ENCODE measurements at places on chromosomes 5 and 9. TPM values are rescaled to one million over a fixed set of nuclear protein-coding genes. Genes with fewer than 3 reads are reported as not detected.

GRCh38 chr9:120872791-120873502 is 4.0 kb downstream of the PHF19 start:
- H3K4me3 ChIP-seq = no peak overlapping the region
- no peak for DNase-seq
- H3K27ac ChIP-seq = no peak overlapping the region
- H3K4me1 ChIP-seq = peaks cover 27% of the 10 kb centered on the region
- H3K36me3 ChIP-seq = peaks cover 6% of the 10 kb centered on the region
- H3K27me3 ChIP-seq = no peaks in the 10 kb centered on the region

DNA sequence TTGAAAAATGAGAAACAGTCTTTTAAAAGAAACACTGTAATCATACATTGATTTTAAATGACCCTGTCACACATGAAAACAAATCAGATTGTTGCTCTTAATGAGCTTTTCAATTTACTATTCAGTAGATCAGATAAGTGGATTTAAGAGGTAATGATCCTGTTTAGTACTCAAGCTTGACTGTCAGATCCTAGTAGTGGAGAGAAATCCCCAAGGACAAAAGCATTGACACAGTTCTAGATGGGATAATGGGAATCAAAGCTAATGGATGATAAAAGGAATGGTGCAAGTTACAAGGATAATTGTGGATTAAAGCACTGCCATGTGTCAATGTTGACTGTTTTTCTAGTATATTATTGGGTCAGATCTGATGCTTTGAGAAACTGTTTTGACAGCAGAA is 142.3 kb upstream of the TLX3 start:
- no peaks in the 10 kb centered on the region for H3K4me1 ChIP-seq
- H3K27ac ChIP-seq = no peak overlapping the region

GRCh38 chr9:134716067-134716466 is 74.5 kb downstream of the COL5A1 start:
- peaks cover 44% of the 10 kb centered on the region for H3K36me3 ChIP-seq
- no peak overlapping the region for H3K4me3 ChIP-seq
- H3K27me3 ChIP-seq = no peaks in the 10 kb centered on the region

- DNase-seq = no peak
- no peaks in the 10 kb centered on the region for H3K36me3 ChIP-seq
- no peaks in the 10 kb centered on the region for H3K4me1 ChIP-seq
- no peaks in the 10 kb centered on the region for H3K27me3 ChIP-seq
- H3K4me3 ChIP-seq = no peak overlapping the region
Measured at GRCh38 chr9:125867751-125868415, 120.7 kb downstream of the PBX3 start.

DNA sequence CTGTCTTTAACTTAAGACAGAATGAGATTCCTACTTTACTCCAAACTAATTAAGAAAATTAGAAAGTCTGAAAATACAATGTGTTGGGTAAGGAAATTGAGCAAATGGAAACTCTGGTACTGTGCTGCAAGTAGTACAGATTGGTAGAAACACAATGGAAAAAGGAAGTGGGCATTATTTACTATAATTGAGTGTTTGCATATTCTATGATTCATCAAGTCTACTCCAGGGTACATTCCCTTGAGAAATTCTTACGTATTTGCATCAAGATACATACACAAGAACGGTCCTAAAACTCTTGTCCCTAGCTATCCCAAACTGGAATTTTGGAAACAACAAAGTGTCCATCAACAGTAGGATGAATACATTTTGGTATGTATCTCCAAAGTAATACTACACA is 123.5 kb upstream of the TARS1 start:
- H3K4me1 ChIP-seq = peaks cover 30% of the 10 kb centered on the region
- H3K36me3 ChIP-seq = no peaks in the 10 kb centered on the region
- peak; percentile 45 for DNase-seq
- H3K4me3 ChIP-seq = no peak overlapping the region
- H3K27me3 ChIP-seq = no peaks in the 10 kb centered on the region

- no peak overlapping the region for H3K27ac ChIP-seq
- no peaks in the 10 kb centered on the region for H3K4me1 ChIP-seq
- H3K4me3 ChIP-seq = no peak overlapping the region
Measured at GRCh38 chr5:111656580-111656979, 100.4 kb downstream of the NREP start.

- no peaks in the 10 kb centered on the region for H3K36me3 ChIP-seq
- H3K4me1 ChIP-seq = peaks cover 16% of the 10 kb centered on the region
- H3K4me3 ChIP-seq = no peak overlapping the region
- H3K27me3 ChIP-seq = no peaks in the 10 kb centered on the region
Measured at GRCh38 chr9:114722081-114722621, 40.2 kb upstream of the TEX48 start.

GRCh38 chr5:89545626-89546025 is 662.6 kb upstream of the MEF2C start:
- H3K27ac ChIP-seq = no peak overlapping the region
- H3K27me3 ChIP-seq = no peaks in the 10 kb centered on the region
- no peak for DNase-seq
- H3K4me1 ChIP-seq = no peaks in the 10 kb centered on the region
- H3K36me3 ChIP-seq = no peaks in the 10 kb centered on the region
- H3K4me3 ChIP-seq = no peak overlapping the region

GRCh38 chr5:88702332-88702731 is 180.7 kb downstream of the MEF2C start:
- H3K4me1 ChIP-seq = no peaks in the 10 kb centered on the region
- H3K4me3 ChIP-seq = no peak overlapping the region
- no peaks in the 10 kb centered on the region for H3K36me3 ChIP-seq
- no peak for DNase-seq
- no peak overlapping the region for H3K27ac ChIP-seq

GRCh38 chr5:149211566-149211965 is 60.1 kb upstream of the AFAP1L1 start:
- peaks cover 45% of the 10 kb centered on the region for H3K4me1 ChIP-seq
- H3K36me3 ChIP-seq = no peaks in the 10 kb centered on the region
- H3K4me3 ChIP-seq = no peak overlapping the region
- peak overlapping the region; percentile 96 for H3K27ac ChIP-seq

DNA sequence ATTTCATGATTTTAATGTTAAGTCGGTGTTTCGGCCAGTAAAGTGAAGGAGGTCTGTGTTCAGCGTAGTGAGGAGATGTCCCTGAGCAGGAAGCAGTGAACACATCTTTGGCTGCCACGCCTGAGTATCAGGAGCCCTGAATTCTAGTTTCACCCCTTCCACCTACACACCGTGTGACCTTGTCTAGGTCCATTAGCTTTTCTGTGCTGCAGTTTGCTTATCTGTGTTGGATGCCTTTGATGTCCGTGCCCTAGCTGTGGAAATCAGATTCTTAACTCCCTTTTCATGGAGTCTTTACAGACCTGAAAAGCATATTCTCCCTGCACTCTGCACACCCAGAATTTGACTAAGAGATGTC is 601 bp downstream of the FBXO38 start:
- peaks cover 23% of the 10 kb centered on the region for H3K4me1 ChIP-seq
- H3K27me3 ChIP-seq = no peaks in the 10 kb centered on the region
- H3K27ac ChIP-seq = peak overlapping the region; percentile 92
- DNase-seq = no peak

DNA sequence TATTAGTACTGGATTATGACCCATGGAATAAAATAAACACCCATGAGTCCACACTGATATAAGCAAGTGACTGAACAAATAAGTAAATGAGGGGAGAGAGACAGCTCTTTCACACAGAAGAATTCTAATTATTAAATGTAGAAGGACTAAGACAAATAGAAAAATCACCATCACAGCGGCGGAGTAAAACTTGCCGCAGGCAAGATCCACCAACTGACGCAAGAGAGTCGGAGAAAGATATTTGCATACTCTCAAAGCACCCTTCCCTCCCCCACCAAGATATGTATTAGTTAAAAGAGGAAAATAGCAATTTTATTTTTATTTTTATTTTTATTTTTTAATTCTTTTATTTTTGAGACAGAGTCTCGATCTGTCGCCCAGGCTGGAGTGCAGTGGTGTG is 14.6 kb upstream of the N4BP3 start:
- no peak for DNase-seq
- H3K4me3 ChIP-seq = no peak overlapping the region
- H3K27me3 ChIP-seq = no peaks in the 10 kb centered on the region

GRCh38 chr5:71996789-71997188 is 110.5 kb upstream of the MAP1B start:
- DNase-seq = no peak
- no peak overlapping the region for H3K27ac ChIP-seq
- no peaks in the 10 kb centered on the region for H3K4me1 ChIP-seq
- H3K36me3 ChIP-seq = no peaks in the 10 kb centered on the region
- H3K4me3 ChIP-seq = no peak overlapping the region

- no peaks in the 10 kb centered on the region for H3K27me3 ChIP-seq
- H3K36me3 ChIP-seq = no peaks in the 10 kb centered on the region
- no peak overlapping the region for H3K27ac ChIP-seq
- no peaks in the 10 kb centered on the region for H3K4me1 ChIP-seq
Measured at GRCh38 chr9:20040991-20041696, 252.3 kb upstream of the SLC24A2 start.

- H3K27me3 ChIP-seq = peaks cover 50% of the 10 kb centered on the region
- no peaks in the 10 kb centered on the region for H3K36me3 ChIP-seq
- no peaks in the 10 kb centered on the region for H3K4me1 ChIP-seq
- H3K27ac ChIP-seq = no peak overlapping the region
Measured at GRCh38 chr9:36867241-36867640, 166.8 kb downstream of the PAX5 start.

DNA sequence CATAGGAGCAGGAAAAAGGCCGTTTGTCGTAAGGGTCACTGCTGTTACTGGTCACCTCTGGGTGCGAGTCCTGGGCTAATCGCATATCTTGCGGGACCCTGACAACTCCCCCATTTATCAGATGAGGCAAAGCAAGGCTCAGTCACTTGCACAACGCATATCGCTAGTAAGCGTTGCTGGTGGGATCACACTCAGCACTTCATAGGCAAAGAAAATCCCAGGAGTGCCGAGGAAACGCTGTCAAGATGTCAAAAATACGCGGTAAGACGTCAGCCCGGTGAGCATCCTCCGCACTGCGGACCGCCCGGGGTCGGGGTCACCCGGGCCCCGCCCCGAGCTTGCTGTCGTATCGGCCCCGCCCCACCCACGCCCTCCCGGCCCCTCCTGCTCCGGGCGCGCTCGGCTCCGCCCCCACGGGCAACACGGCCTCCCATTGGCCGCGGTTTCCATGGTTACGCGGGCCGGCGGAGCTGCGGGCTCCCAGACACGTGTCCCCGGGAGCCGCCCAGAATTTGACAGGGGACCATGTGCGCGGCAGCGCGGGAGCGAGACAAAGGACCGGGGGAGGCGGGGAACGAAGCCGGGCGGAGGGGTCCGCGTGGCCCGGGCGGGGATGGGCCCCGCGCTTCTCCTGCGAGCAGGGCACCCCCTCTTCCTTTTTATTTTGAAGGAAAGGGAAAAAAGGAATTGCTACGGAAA is 80.2 kb upstream of the IER5L start:
- H3K27ac ChIP-seq = no peak overlapping the region
- no peaks in the 10 kb centered on the region for H3K27me3 ChIP-seq
- peaks cover 7% of the 10 kb centered on the region for H3K4me1 ChIP-seq
- peak overlapping the region; percentile 43 for H3K4me3 ChIP-seq
- no peaks in the 10 kb centered on the region for H3K36me3 ChIP-seq

GRCh38 chr9:96052686-96053085 is 177.2 kb downstream of the ERCC6L2 start:
- H3K4me3 ChIP-seq = no peak overlapping the region
- H3K36me3 ChIP-seq = no peaks in the 10 kb centered on the region
- peaks cover 3% of the 10 kb centered on the region for H3K4me1 ChIP-seq
- no peak overlapping the region for H3K27ac ChIP-seq
- DNase-seq = no peak
- peaks cover 13% of the 10 kb centered on the region for H3K27me3 ChIP-seq

DNA sequence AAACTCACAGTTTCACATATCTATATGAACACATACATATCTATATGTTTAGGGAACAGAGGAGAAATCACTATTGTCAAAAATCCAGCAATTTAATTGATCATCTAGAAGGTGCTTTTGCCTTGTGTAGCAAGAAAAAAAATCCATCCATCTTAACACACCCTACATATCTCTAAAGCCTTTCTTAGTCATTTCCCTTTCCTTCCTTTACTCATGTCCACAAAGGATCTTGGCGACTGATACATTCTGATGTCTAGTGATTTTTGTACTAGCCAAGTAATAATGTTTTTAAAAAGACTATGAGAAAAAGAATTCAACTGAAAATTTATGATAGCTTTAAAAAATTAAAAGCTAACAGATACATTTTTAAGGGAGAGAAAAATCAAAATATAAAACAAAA is 22.5 kb downstream of the ZDHHC21 start:
- H3K36me3 ChIP-seq = no peaks in the 10 kb centered on the region
- H3K4me1 ChIP-seq = no peaks in the 10 kb centered on the region
- no peak overlapping the region for H3K27ac ChIP-seq
- H3K27me3 ChIP-seq = no peaks in the 10 kb centered on the region
- H3K4me3 ChIP-seq = no peak overlapping the region

- no peak for DNase-seq
- H3K27ac ChIP-seq = no peak overlapping the region
Measured at GRCh38 chr5:133382661-133383579, 229.4 kb downstream of the FSTL4 start.

GRCh38 chr9:70948744-70949143 is 172.7 kb downstream of the TRPM3 start:
- H3K27ac ChIP-seq = no peak overlapping the region
- no peaks in the 10 kb centered on the region for H3K36me3 ChIP-seq
- no peak overlapping the region for H3K4me3 ChIP-seq
- no peak for DNase-seq
- H3K27me3 ChIP-seq = peaks cover 2% of the 10 kb centered on the region
- peaks cover 7% of the 10 kb centered on the region for H3K4me1 ChIP-seq

GRCh38 chr9:99103054-99103895 is 1.6 kb upstream of the TGFBR1 start:
- H3K27ac ChIP-seq = no peak overlapping the region
- no peak for DNase-seq
- no peaks in the 10 kb centered on the region for H3K36me3 ChIP-seq
- H3K4me1 ChIP-seq = peaks cover 21% of the 10 kb centered on the region

DNA sequence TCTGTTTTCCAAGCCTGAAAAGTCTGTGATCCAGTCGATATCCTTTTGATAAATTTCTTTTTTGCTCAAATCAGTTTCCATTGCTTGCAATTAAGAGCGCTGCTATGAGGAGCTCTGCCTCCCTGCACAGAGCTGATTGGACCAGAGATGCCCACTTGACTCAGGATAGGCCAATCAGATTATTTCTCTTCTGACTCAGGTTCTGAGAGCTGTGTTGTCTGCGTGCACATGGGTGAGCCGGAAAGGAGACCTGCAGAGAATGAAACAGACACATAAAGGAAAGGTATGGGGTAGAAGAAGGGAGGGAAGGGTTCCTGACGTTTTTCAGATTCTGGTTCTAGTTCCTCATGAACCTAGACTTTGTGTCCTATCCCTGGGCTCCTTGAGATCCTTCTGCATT is 15.8 kb upstream of the FABP6 start:
- H3K27me3 ChIP-seq = no peaks in the 10 kb centered on the region
- peak; percentile 12 for DNase-seq
- H3K27ac ChIP-seq = no peak overlapping the region
- H3K4me3 ChIP-seq = no peak overlapping the region
- H3K4me1 ChIP-seq = no peaks in the 10 kb centered on the region

The S1PR3 gene
- total RNA-seq = 24.6 TPM

The KLHL3 gene
- 11.8 TPM for total RNA-seq

The C9orf57 gene
- total RNA-seq = not detected

The COQ4 gene
- total RNA-seq = 31.4 TPM

The HARS1 gene
- total RNA-seq = 95.2 TPM

The CBY3 gene
- total RNA-seq = not detected

The SLC6A7 gene
- total RNA-seq = not detected

The APC gene
- total RNA-seq = 54.6 TPM

The ADAMTS16 gene
- 11.4 TPM for total RNA-seq

The PHF24 gene
- total RNA-seq = 0.16 TPM
